ENCODE measurements at places on chromosomes 16 and 17.

DNA sequence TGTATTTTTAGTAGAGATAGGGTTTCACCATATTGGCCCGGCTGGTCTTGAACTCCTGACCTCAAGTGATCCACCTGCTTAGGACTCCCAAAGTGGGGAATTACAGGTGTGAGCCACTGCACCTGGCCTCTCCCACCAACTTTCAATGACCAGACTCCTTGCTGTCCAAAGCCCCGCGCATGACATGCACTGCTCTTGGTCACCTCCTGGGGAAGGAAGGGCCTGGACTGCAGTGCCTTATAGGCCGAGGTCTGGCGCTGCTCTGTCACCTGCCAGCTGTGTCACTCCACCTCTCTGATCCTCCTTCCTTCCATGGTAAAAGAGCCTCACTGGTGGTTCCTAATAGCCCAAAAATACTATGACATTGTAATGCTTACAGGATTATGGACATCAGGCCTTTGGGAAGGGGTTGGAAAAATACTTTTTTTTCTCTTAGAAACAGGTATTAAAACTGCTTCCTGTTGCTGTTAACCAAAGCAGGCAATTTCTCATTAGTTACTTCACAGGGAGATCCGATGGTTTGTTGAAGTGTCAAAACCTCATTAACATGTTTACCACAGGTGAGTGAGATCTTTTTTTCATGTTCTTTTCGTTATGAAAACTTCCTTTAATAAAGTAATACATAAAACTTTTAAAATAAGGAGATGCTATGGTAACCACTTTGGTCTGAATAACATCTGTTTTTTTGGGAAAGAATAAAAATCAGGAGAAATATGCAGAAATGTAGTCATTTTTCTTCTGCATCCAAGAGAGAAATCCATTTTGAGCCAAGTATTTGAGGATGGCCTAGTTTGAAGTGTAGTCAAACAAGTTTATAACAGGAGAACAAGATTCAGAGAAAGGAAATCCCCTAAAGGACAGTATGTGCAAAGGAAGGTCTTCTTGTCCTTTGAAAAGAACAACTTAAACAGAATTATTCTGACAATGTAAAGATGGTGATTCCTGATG, 35.5 kb downstream of the GRB7 start:
- no peak for DNase-seq

- DNase-seq: no peak
Measured at GRCh38 chr17:49738456-49739163, 25.3 kb downstream of the FAM117A start.

DNA sequence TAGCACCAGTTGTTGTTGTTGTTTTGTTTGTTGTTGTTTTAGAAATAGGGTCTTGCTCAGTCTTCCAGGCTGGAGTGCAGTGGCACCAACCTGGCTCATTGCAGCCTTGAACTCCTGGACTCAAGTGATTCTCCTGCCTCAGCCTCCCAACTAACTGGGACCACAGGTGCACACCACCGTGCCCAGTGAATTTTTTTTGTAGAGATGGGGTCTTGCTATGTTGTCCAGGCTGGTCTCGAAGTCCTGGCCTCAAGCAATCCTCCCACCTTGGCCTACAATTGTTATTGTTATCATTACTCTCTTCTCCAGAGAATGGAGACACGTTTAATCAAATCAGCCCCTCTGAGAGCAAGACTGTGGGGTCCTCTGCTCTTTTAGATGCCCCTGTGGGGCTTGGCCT, 42.7 kb upstream of the EMP2 start:
- no peak for DNase-seq

GRCh38 chr16:68665501-68665900, 20.4 kb downstream of the CDH3 start:
- peak; percentile 12 for DNase-seq

DNA sequence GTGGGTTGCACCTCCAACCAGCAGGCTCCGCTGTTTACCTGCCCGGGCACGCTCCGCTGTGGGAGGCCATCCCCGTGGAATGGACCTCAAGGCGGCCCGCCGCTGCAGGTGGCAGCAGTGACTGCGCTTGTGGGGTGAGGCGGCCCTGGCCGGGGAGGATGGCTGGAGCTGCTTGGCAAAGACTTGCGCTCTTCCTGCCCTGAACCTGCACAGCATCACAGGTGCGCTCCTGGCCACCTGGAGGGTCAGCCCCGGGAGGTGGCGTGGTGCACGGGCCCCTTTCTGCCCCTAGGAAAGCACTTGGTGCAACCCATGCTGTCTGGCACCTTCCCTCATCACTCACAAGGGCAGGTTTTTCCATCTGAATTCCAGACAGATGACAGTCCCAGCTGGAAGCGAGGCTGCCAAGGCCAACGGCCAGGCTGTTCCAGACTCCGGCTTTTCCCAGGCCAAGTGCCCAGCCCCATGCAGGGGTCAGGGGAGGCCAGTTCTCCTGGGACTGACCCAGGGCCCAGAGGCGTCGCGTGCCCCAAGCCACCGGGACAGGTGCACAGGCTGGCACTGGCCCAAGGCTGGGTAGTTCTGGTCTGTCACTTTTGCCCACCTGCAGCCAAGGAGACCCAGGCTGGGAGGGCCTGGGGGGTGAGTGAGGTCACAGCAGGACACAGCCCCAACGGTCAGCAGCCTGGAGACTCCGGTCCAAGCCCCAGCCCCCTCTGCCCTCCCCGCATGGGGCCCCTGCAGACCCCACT, 13.3 kb downstream of the UTS2R start:
- DNase-seq: no peak

GRCh38 chr16:75322740-75323139, 71.3 kb upstream of the BCAR1 start:
- peak; percentile 34 for DNase-seq

- DNase-seq: no peak
Measured at GRCh38 chr17:44610871-44611270, 45.4 kb upstream of the MEIOC start.

DNA sequence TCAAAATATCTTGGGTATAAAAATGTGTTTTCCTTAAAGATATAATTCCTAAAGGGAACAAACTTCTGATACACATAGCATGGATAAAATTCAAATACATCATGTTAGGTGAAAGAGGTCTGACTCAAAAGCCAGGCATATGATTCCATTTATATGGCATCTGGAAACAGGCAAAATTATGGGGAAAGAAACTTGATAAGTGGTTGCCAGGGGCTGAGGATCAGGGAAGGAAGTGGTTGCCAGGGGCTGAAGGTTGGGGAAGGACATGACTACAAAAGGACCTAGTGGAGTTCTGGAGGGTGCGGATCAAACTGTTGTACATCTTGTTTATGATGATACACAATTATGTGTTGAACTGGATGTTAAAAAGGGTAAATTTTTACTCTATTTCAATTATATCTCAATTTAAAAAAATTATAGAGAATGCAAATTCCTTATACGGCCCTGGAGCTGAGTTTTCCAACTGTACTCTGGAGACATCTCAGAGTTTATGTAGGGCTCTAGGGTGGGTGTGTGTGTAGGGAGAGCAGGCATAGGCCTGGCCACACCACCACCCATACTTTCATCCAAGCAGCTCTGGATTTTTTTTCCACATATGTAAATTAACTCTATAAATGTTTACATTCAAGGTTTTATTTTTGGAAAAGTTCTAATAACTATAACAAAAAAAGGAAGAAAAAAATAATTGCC, 55.0 kb downstream of the AMFR start:
- no peak for DNase-seq

GRCh38 chr16:67884-68789, 4.3 kb downstream of the RHBDF1 start:
- DNase-seq: no peak

- no peak for DNase-seq
Measured at GRCh38 chr17:44604768-44605485, 47.6 kb downstream of the FZD2 start.

DNA sequence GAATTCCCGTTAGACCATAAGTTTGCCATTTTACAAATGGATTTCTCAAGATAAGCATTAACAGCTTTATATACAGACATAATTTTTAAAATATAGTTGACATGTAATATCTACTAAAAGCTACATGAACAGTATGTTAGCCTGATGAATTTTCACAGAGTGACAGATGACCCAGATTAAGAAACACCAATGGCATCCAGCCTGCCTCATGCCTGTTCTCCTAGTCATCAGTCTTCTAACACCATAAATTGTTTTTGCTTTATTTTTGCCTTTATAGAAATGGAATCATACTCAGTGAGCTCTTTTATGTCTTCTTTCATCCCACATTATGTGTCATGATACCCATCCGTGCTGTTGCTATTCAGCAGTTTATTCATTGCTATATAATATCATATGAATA, 80.0 kb downstream of the ATF7IP2 start:
- no peak for DNase-seq

DNA sequence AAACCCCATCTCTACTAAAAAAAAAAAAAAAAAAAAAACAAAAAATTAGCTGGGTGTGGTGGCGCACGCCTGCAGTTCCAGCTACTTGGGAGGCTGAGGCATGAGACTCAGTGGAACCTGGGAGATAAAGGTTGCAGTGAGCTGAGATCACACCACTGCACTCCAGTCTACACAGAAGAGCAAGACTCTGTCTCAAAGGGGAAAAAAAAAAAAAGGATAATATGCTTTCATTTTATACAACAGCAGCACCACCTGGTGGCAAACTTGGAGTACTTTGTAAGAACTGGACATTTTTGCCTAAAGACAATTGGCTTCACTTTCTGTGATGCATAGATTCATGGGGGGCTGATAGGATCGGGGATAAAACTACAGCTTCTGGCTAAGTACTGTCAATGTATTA, 8.5 kb downstream of the CHTF8 start:
- peak; percentile 75 for DNase-seq

- no peak for DNase-seq
Measured at GRCh38 chr16:22813223-22813947, 577 bp upstream of the HS3ST2 start.

DNA sequence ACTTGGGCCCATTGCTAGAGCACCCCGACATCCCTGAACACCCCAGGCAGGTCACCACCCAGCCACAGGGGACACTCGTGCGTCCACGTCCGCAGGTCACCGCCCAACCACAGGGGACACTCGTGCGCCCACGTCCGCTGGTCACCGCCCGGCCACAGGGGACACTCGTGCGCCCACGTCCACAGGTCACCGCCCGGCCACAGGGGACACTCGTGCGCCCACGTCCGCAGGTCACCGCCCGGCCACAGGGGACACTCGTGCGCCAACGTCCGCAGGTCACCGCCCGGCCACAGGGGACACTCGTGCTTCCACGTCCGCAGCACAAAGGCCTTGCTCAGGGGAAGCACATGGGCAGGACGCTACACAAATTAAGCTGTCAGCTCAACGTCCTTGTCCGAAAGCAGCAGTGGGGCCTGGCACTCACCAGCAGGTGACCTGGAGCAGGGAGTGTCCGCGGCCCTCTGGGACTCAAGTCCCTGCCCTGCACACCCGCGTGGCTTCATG, 17.7 kb downstream of the GALNS start:
- DNase-seq: no peak

DNA sequence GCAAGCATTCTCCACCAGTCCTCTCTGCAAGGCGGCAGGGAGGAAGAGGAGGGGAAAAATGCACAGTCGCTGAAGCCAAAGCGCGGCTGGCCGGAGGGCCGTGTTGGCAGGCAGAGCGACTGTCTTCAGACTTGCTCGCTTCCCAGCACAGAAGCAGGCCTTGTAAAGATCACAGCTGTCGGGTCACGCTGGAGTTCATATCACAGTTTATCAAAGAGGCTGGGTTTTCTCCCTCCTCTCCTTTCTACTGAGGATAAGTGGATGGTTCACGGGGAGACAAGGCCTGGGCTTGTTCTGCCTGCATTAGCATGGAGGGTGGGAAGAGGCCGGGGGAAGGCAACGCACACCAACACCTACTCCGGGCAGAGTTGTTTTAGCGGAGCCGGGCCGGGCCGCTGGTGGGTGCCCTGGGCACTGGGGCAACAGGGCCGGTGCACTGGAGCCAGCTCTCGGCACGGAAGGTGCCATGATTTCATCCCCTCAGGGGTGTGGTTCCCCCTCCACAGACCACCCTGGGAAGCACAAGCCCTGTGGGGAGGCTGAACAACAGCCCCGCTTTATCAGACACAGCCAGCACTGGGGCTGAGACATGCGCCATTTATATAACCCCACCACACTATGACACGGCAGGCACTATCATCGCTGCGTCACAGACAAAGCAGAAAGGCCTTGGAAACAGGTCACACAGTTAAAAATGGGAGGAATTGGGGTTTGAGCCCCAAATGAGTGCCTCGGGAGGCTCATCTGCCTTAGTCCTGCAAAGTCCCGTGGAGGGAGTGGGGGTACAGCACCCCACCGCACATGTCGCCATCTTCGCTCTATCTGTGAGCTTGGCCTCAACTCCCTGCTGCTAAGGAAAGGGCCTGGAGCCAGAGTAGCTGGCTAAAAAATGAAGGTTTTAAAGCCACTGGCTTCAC, 40.3 kb upstream of the MTSS2 start:
- no peak for DNase-seq

- DNase-seq: no peak
Measured at GRCh38 chr17:81020767-81021497, 14.0 kb upstream of the BAIAP2 start.

- DNase-seq: no peak
Measured at GRCh38 chr16:60181536-60181935, 1447.4 kb upstream of the GOT2 start.

GRCh38 chr17:39564211-39564848, 43.4 kb downstream of the NEUROD2 start:
- DNase-seq: no peak

- peak; percentile 63 for DNase-seq
Measured at GRCh38 chr17:74512624-74513091, 18.6 kb downstream of the CD300LB start.

DNA sequence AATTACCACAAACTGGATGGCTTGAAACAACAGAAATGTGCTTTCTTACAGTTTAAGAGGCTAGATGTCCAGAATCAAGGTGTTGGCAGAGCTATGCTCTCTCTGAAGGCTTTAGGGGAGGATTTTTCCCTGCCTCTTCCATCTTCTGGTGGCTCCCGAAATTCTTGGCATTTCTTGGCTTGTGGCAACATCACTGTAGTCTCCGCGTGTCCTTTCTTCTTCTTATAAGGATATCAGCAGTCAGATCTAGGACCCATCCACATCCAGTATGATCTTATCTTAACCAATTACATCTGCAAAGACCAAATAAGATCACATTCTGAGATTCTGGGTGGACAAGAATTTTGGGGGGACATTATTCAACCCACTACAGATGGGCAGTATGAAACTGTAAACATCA, 119.2 kb upstream of the PMFBP1 start:
- DNase-seq: no peak

DNA sequence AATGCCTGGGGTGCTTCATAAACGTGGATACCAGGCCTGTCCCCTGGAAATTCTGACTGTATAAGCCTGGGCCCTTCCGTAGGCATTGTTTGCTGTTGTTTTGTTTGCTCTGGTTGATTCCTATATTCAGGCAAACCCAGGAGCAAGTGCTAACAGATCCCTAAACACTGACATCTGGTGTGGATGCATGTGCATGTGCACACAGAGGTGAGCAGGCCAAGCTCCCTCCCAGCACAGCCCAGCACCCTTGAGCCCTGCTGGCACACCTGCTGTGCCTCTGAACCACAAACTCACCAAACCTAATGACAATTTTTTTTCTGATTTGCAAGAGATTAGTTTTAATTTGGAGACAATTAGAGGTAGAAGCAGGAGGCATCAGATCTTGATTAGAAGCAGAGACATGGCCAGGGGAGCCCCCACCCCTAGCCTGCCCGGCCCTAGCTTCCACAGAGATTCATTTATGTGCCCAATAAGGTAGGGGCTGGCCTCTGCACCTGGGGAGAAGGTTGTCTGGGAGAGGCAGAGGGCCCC, 40.4 kb downstream of the TMEM132E start:
- DNase-seq: no peak

Data from RKO (cell line).